Heart right ventricle (tissue), 16 donors: ENCODE measurements at places on chromosomes 2 and 18. TPM values are rescaled to one million over a fixed set of nuclear protein-coding genes. Genes with fewer than 3 reads are reported as not detected.

The CCDC74B gene
- 0.86 TPM for polyA plus RNA-seq

The ITGB6 gene
- polyA plus RNA-seq, result 0.09 TPM

The NRP2 gene
- 2.5 TPM for polyA plus RNA-seq

The VWC2L gene
- not detected for polyA plus RNA-seq

The MAP2 gene
- 3.6 TPM for polyA plus RNA-seq

The HOXD9 gene
- polyA plus RNA-seq, result 0.29 TPM

The CD8B gene
- polyA plus RNA-seq, result not detected

The RGPD6 gene
- 13.8 TPM for polyA plus RNA-seq

The NEUROD1 gene
- not detected for polyA plus RNA-seq

The DSG1 gene
- under 0.01 TPM for polyA plus RNA-seq

The LYPD6 gene
- polyA plus RNA-seq, result 0.15 TPM

The G6PC2 gene
- not detected for polyA plus RNA-seq

The PTPN4 gene
- polyA plus RNA-seq, result 3.7 TPM

The L3MBTL4 gene
- 0.95 TPM for polyA plus RNA-seq
